Motor neuron (in vitro differentiated cells): ENCODE measurements at places on chromosomes 6 and 20. TPM values are rescaled to one million over a fixed set of nuclear protein-coding genes. Genes with fewer than 3 reads are reported as not detected.

- peak; percentile 30 for ATAC-seq
Observed at GRCh38 chr20:61352346-61353260, 100.5 kb downstream of the CDH4 start.

SALL4 gene
- total RNA-seq = 6.5 and 6.9 TPM in 2 replicates

DNA sequence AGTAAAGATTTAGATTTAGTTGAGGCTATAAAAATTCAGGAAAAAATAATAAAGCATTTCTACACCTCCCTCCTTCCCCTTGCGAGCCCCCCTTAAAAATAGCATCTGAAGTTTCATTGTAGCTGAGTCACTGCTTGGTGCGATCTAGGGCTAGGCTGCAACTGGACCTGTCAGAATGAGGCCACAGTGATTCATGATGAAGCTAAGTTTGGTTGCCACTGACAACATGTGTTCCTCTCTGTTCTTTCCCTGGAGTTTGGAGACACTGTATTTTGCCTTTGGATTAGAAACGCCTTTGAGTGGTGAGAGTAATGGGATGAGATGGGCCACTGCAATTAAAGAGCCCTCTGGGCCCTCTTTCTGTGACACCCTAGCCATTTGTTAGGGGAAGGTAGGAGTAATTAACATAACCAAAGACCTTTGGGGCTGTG is 334.1 kb downstream of the NRN1 start:
- peak; percentile 83 for ATAC-seq

TRIM31 gene
- 0.25 and 0.32 TPM in 2 replicates for total RNA-seq

DNA sequence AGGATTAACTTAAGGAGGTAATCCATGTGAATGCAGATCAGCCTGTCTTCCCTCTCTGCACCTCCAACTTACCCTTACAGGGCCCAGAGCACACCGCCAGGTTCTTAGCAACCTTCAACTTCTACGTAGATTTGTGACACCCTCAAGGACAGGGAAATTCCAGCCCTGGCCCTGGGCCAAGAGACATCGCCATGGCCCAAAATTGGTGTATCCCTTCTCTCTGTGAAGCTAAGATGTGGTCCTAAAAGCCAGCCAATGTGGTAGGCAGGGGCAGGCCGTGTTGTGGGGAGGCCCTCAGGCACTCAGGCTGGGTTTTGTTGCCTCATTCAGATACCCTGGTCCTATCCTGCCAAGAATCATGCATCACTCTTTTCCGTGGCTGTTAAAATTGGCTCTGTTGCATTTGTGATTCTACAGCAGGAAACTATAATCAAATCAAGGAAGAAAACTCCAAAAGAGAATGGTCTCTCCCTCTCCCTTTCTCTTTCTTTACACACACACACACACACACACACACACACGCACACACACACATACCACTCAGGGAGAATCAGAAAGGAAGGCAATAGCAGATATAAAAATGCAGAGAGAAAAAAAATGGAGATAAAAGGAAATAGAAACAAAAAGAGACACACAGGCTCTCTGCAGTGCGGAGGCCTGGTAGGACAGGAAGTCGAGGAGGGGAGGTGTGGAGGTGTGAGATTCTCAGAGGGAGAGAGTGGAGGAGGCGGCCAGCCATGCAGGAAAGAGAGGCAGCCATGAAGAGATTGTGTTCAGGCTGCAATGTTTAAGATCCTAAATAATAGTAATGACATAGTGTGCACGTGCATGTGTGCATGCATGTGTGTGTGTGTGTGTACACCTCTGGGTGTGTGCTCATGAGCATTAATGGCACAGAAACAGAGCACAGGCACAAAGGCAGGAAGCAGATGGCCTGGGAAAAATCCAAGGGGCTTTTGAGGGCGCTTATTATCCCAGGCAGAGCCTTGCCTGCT is 201.8 kb upstream of the LRFN2 start:
- peak; percentile 30 for ATAC-seq

DEFB121 gene
- not detected in 2 replicates for total RNA-seq

- no peak for ATAC-seq
Observed at GRCh38 chr6:161417717-161418462, 144.0 kb upstream of the AGPAT4 start.

CRYBG1 gene
- total RNA-seq = 11.6 and 13.8 TPM in 2 replicates

- ATAC-seq = no peak
Observed at GRCh38 chr6:41184761-41185160, 16.2 kb downstream of the TREML2 start.

- no peak for ATAC-seq
Observed at GRCh38 chr6:1912731-1913130, 303.0 kb downstream of the FOXC1 start.

DNA sequence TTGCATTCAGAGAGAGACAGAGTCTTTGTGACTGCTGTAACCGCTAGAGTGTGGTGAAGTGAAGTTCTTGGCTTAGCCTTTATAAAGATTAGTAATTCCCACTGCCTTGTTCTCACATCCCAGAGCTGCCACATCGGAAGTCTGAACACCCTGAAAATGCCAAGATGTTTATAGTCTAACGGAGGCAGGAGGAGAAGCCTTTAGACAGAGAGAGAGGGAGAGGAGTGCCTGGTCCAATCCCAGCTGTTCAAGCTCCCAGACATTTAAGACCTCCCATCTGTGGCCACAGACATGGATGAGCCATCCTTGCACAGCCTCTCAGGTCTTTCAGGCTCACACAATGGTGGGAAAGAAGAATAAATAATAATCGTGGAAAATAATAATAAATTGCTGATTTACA is 1422.8 kb upstream of the EYS start:
- no peak for ATAC-seq

KCNK5 gene
- 3.4 and 3.8 TPM in 2 replicates for total RNA-seq

- no peak for ATAC-seq
Observed at GRCh38 chr6:12709116-12709515, 7.5 kb upstream of the PHACTR1 start.

CLVS2 gene
- 0.07 and 0.11 TPM in 2 replicates for total RNA-seq

DNA sequence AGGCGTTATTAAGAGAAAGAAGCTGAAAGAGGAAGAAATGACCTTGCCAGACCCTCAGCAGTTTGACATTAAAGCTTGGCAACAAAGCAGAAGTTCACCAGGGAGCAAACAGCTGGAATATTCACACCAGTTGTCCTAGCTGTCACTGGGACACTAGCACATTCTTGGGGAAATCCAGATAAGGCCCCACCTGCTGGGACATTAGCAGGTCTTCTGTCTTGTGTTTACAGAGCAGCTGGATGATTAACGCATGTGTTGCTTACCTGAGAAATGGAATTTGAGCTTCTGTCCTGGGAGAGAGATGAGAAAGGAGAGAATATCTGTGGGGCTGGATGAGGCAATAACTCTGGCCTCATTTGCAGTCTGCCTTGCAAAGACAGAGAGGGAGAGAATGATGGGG is 137.6 kb upstream of the RIN2 start:
- no peak for ATAC-seq

- ATAC-seq = no peak
Observed at GRCh38 chr6:129886401-129887155, 25.5 kb upstream of the TMEM244 start.

DNA sequence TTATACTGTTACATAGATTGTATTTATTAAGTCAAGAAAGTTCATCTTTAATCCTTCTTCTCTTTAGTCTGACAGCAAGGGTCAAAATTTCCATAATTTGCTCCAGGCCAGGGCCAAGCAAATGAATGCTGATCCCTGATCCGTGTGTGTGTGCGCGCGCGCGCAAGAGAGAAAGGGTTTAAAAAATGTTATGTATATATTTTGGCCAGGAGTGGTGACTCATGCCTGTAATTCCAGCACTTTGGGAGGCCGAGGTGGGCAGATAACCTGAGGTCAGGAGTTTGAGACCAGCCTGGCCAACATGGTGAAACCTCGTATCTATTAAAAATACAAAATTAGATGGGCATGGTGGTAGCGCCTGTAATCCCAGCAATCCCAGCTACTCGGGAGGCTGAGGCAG is 61.7 kb downstream of the GTF2H5 start:
- no peak for ATAC-seq

SLC17A9 gene
- 17.2 and 17.4 TPM in 2 replicates for total RNA-seq

CSNK2B gene
- 112 and 134 TPM in 2 replicates for total RNA-seq

COX4I2 gene
- total RNA-seq = not detected in 2 replicates

- ATAC-seq = no peak
Observed at GRCh38 chr20:31894980-31895675, 24.7 kb downstream of the TTLL9 start.

GRCh38 chr6:169880516-169880915 is 129.1 kb downstream of the ERMARD start:
- ATAC-seq = no peak

GRCh38 chr6:10540073-10540746 is 19.1 kb downstream of the GCNT2 start:
- ATAC-seq = no peak

NEDD9 gene
- total RNA-seq = 7.2 TPM in 2 replicates

DNA sequence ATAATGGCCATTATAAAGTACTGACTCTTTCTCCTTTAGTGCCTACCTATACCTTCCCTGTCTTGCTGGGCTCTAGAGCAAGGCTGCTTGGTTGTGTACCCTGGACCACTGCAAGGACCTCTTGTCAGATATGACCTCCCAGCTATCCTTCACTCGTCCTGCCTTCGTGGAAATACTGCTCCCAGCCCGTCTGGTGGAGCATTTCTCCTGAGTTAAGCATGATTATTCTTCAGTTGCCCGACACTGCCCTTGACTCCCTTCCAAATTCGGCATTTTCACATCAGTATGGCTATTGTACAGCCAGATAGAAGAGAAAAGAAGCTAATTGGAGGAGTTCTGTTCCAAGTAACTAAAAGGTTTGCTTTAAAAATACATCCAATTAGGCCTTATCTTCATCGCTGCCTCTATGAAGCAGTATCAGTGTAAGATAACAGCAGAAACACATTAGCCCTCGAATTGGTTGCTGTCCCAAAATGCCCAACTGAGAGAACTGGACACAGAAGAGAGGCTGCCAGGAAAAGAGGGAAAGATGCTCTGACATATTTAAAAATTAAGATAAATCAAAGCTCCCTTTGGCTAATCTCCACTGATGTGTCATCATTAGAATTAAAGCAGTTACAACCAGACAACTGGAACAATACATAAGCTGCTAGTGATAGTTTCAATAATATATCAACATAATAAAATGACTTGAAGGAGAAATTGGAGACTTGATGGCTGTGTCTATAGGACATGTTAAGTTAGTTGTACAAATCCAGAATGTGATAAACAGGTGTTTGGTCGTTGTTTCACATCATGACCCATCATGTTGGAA is 54.4 kb downstream of the OPRM1 start:
- ATAC-seq = no peak

- ATAC-seq = no peak
Observed at GRCh38 chr6:158538741-158539140, 21.1 kb upstream of the TMEM181 start.

GRCh38 chr6:10478187-10479040 is 42.7 kb upstream of the GCNT2 start:
- ATAC-seq = peak; percentile 34

- no peak for ATAC-seq
Observed at GRCh38 chr6:50922579-50923525, 104.2 kb downstream of the TFAP2B start.

GRCh38 chr6:6771224-6771945 is 182.9 kb downstream of the LY86 start:
- peak; percentile 69 for ATAC-seq

DNA sequence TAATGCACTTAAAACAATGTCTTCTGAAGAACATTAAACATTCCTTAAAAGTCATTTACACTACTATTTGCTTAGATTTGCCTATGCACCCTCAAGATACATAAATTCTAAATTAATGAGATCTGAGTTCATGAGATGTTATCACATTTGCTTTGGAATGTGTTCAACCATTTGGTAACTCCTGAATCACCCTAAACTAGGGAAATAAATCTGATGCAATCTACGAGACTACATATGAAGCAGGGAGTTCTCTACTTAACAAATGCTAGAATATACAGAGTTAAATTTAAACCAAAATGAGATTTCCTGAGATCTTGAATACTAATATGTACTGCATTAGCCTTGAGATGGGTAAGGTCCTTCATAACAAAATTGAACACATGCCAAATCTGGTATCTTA is 170.1 kb downstream of the CLIC5 start:
- no peak for ATAC-seq

DPPA5 gene
- not detected in 2 replicates for total RNA-seq

HLA-DMB gene
- total RNA-seq = 0.23 and 0.31 TPM in 2 replicates

- no peak for ATAC-seq
Observed at GRCh38 chr20:47283411-47283810, 73.1 kb downstream of the ZMYND8 start.

- ATAC-seq = no peak
Observed at GRCh38 chr6:4853349-4853748, 77.1 kb downstream of the CDYL start.

DNA sequence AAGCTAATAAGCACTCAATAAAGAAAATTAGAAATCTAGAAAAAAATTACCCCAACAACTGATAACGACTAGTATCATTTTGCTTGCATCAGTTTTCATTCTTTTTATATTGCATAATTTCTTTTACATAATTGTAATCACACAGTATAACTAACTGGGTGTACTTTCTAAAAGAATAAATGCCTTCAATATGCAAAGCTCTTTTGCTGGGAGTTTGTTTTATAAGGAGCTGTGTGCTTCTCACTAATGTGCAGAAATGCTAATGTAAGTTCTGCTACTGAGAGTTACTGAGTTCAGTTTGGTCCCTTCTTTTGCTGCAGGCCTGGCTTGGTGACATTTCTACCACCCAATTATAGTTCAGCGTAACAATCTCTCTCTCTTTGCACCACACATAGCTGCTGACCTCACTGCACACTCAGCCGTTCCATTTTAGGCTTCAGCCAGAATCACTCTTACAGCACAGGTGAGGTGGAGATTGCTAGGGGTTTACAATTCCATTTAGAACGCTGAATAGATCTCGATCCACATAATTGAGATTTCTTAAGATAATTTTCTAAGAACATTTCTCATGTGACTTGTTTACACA is 20.9 kb upstream of the KLHL31 start:
- no peak for ATAC-seq

DNA sequence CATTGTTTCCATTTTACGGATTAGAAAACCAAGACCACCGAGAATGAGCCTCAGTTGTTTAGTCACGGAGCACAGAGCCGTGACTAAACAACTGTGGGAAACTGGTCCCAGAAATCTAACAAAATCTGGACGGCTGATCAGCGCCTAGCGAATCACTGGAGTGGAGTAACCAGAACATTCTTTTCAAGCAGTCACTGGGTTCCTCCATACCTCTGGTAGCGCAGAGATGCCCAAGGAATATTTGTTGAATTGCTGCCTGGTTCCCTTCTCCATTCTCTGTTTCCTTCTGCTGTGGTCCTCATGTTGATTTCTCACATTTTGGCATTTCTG is 62.0 kb downstream of the GPX5 start:
- no peak for ATAC-seq

- ATAC-seq = no peak
Observed at GRCh38 chr20:18032977-18033892, 24.5 kb downstream of the OVOL2 start.

FARS2 gene
- total RNA-seq = 13.5 and 14.3 TPM in 2 replicates

GRCh38 chr20:9043364-9043763 is 25.5 kb upstream of the PLCB4 start:
- ATAC-seq = no peak

DNA sequence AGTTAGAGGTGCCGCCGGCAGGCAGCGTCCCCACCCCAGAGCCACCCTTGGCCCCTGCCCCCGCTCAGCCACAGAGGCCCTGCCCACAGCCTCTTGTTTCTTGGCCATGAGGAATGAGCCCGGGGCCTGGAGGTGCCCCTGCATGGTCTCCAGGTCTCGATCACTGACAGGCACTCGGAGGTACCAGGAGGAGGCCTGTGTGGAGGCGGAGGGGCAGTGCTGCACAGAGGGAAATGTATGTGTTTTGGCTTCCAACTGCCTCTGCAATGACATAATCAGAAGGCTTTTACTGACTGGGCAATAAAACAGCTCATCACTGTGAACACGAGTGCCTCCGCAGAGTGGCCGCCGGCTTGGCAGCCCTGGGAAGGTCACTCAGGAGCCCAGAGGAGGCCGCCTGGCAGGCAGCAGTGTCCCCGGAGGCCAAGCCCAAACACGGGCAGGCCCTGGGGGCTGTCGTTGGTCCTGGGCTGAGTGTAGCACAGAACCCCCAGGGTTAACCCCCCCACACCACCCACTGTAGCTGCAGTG is 61.1 kb upstream of the GATA5 start:
- ATAC-seq = peak; percentile 81
